ENCODE measurements at places on chromosomes 6 and 20.
A peak's percentile ranks its signal among the peaks of the same experiment; 100 is the strongest.

- DNase-seq, result no peak
Measured at GRCh38 chr6:93307505-93308409, 111.6 kb downstream of the EPHA7 start.

DNA sequence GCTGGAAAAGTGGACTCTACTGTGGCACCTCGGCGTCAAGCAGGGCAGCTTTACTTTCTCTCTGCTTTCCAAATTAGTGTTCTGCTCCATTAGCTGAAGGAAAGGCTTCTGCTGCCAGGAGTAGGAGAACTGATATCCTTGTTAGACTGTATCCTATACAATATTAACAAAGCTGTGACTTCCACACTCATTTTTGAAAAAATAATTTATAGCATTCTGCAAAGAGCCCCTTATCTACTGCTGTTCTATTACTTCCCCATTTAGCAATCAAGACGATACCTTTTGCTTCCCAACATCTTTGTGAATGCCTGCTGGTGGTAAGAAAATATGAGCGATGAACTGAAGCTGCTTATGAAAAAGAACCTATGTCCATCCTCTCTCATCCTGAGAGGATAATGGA lies 151.1 kb downstream of the UBE3D start:
- no peak for DNase-seq

DNA sequence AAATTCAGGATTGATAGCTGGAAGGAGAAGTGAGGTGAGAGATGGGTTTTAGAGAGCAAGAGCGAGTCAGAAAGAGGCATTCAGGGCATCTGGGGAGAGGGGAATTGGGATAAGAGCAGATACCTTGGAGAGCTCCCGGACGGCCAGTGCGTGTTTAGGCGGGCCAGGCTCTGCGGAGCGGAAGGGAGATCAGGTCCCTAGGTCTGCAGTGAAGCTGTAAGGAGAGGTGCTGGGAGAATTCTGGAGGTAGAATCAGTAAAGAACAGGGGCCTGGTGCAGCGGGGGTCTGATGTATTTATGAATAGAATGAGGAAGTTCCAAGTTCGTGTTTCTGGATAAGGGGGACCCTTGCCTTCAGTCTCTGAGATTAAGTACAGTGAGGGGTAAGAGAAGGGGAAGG lies 47.4 kb upstream of the FAM83D start:
- DNase-seq, result no peak

DNA sequence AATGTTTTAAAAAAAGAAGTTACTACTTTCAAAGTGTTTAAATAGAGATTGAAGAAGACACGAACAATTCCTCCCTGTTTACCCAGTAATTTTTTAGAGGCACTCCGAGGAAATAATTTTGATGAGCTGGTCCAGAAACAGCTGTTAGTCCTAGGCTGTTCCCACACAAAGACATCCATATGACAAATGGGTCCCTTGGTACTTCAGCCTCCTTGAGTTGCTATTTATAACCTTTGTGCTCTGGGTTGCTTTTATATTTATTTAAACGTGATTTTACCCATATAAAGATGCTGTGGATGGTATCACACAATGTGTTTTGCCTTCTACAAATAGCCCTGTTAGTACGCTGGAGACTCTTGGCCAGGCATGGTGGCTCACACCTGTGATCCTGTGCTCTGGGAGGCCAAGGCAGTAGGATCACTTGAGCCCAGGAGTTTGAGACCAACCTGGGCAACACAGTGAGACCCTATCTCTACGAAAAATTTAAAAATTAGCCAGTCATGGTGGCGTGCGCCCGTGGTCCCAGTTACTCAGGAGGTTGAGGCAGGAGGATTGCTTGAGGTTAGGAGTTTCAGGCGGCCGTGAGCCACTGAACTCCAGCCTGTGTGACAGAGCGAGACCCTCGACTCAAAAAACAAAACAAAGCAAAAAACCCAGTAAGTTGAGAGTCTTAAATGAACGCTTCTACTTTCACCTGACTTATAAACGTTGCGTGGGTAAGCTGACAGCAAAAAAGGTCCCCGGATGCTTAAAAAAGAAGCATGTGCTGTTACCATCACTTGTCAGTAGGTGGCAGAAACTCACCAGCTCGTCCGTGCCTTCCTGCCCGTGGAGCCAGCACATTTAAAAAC lies 56.9 kb upstream of the ARMH2 start:
- peak; percentile 74 for DNase-seq

GRCh38 chr20:62745952-62746288 lies 37.3 kb downstream of the NTSR1 start:
- DNase-seq, result no peak

DNA sequence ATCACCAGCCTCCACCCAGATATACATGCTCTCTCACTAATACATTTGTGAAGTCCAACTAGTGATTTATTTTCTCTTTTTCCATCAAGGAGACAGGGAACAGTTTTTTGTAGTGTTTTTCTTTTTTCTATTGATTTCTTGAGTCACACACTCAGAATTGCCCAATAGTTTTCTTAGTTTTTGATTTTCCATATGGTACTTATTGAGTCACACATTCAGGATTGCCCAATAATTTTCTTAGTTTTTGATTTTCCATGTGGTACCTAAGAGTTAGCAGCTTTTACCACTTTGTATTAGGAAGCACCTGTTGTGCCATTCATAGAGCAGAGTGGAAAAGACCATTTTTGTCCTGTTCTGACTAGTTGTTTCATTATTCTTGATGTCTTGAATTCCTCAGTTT lies 1268.8 kb downstream of the EPHA7 start:
- no peak for DNase-seq

- DNase-seq, result no peak
Measured at GRCh38 chr20:40265825-40266533, 423.1 kb downstream of the MAFB start.

GRCh38 chr6:95599706-95600105 lies 22.4 kb downstream of the MANEA start:
- no peak for DNase-seq

DNA sequence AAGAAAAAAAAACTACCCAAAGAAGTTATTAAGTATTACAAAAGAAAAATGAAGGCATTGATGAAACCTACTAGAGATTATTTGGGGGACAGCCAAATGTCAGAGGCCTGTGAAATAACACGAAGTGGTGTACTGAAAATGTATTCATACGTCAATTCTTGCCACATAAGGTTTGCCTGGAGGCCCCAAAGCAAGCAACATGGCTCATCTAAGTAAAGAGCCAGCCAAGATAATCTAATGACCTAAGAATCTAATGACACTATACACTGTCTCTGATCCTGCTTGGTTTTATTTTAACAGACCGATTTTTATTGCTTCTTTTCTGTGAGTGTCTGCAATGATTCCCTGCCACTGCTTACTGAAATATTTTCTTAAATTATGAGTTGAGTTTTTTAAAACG lies 34.7 kb downstream of the FILIP1 start:
- no peak for DNase-seq

- DNase-seq, result peak; percentile 59
Measured at GRCh38 chr6:34115403-34115795, 30.5 kb downstream of the GRM4 start.

- no peak for DNase-seq
Measured at GRCh38 chr6:4905826-4906225, 98.0 kb downstream of the RPP40 start.

DNA sequence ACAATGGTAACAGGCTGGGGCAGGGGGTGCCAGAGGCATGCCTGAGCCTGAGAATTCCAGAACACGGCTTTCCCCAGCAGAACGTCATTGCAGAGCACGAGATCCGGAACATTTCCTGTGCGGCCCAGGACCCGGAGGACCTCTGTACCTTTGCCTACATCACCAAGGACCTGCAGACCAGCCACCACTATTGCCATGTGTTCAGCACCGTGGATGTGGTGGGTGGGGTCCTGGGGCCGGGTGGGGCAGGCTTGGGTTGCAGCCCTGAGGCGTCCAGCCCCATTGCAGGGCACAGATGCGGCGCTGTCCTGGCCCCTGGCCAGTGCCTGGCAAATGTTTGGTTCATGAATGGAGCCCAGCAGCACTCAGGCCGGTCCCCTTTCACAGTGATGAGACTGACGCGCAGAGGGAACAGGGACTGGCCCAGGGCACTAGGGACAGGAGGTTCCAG lies 57.1 kb downstream of the TCP11 start:
- DNase-seq, result no peak

GRCh38 chr6:54070025-54070424 lies 41.2 kb upstream of the MLIP start:
- no peak for DNase-seq

GRCh38 chr6:169473663-169474062 lies 220.0 kb upstream of the THBS2 start:
- DNase-seq, result no peak

GRCh38 chr6:78530208-78530607 lies 337.1 kb upstream of the IRAK1BP1 start:
- no peak for DNase-seq

DNA sequence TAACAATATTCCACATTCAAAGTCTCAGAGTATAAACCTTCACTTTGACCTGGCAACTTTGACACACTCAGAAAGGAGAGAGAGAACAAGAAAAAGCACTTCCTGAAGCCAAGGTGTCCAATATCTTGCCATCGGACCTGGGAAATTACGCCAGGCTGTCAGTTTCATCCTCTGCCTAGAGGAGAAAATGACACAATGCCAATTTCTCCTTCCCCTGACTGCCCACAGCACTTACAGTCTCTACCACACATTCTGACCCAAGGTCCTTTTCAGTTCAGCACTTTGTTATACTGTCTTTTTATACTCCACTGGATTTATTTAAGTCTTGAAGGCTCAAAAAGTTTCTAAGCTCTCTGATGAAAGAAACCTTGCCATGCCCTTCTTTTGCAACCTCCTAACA lies 250.4 kb downstream of the GMPR start:
- DNase-seq, result no peak

DNA sequence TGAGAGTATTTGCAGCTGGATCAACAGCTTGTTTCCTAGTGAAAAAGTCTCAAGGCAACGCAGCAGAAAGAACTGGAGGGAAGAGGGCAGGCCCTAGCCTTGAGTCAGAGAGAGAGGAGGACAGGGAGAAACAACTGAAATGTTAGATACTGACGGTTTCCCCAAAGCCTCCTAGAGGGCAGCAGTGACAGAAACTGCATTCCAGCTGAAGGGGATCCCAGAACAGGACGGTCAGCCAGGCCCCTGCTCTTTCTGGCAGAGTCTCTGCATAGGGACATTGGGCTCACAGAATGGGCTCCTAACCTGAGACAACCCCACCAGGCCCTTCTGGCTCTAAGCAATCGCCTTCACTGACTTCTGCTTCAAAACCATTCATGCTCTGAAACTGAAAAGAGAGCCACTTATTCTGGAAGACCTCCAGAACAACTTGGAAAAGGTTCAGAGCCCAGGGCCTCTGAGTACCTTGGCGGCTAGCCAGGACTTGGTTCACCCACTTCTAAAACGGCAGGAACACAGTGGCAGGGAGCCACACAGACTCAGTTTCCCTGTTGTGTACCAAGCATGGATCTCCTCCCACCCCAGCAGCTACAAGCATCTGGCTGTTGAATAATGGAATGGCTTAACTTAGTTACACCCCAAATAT lies 72.9 kb downstream of the PSMB1 start:
- no peak for DNase-seq

DNA sequence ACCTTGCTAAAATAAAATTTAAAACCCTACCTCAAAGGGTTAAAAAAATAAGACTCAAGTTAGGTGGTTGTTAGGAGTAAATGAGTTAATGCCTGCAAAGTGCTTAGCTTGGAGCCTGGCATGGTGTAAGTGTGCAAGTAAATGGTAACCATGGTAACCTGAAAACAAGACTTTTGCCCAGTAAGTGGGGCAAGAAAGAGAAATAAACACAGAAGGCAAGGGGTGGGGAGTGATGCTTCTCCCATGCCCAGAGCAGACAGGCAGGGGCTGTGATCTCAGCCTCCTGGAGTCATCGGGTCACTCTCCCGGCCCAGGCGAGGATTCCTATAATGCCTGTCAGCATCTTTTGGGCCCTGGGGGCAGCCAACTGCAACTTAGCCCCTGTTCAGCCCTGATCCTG lies 59.2 kb upstream of the SLC32A1 start:
- no peak for DNase-seq

- DNase-seq, result peak; percentile 88
Measured at GRCh38 chr6:26554697-26555504, 16.7 kb downstream of the HMGN4 start.

GRCh38 chr6:149423964-149424440 lies 23.9 kb downstream of the SUMO4 start:
- no peak for DNase-seq

DNA sequence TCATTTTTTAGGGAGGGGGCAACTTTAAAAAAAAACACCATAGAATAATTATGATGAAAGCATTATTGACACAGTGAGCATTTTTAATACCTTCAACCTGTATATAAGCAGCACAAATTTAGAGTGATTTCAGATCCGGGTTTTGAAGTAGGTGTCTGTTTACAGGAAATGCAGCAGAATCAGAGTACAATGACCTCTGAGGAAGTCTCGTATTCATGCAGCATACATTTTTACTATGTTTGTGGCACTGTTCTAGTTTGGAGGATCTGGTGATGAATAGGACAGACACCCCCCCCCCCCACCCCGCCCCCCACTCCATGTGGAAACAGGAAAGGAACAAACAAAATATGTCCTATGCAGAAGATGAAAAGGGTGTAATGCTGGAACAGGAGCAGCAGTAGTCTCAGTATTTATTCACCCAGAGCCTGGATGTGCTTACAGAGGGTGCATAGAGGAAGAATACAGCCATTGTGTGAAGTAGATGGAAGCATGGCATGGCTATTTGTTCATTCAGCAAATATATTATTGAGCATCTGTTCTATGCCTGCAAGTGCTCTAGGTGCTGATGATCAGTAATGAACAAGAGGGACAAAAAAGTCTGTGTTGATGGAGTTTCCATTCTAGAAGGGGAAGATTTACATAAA lies 19.7 kb downstream of the VAPB start:
- DNase-seq, result no peak

- DNase-seq, result peak; percentile 38
Measured at GRCh38 chr20:4730780-4731179, 9.1 kb downstream of the PRND start.

GRCh38 chr20:63544958-63545516 lies 2.5 kb downstream of the SRMS start:
- DNase-seq, result no peak

- peak; percentile 61 for DNase-seq
Measured at GRCh38 chr20:38723017-38723847, 1.1 kb upstream of the SLC32A1 start.

DNA sequence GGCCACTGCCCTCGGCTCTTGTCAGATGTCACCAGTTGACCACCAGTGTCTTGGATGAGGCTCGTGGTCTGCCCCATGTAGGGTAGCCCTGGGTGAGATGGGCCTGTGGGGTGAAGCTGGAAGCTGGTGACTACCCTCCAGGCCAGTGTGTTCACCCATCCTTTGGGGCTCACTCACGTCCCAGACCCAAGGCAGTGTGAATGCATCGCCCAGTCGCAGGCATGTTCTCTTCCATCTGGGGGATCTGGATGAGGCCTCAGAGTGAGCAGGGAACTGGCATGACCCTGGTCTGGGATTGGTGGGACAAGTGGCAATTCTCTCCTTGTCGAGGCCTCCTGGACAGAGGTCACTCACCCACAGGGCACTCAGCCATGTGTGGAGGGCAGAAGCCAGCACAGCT lies 120.1 kb upstream of the PHACTR3 start:
- no peak for DNase-seq

DNA sequence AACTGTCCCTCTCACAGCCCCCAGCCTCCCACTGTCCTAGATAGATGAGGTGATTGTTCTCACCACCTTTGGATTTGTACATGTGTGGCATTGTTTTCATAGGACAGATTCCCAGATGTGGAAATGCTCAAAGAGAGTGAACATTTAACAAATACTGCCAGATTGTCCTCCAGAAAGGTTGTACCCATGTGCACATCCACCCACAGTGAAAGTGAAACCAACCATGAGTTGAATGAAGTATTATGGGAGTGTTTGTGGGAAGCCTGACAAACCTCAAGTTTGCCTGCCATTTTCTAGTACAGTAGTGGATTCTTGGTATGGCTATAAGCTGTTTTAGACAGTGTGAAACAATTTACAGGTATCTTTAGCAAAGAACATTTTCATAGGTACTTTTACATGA lies 42.7 kb downstream of the ANKRD6 start:
- no peak for DNase-seq

Measured in activated CD8-positive, alpha-beta memory T cell treated with anti-CD3 and anti-CD28 coated beads for 24 hours (primary cell).